ENCODE measurements at places on chromosomes 7 and 10.

DNA sequence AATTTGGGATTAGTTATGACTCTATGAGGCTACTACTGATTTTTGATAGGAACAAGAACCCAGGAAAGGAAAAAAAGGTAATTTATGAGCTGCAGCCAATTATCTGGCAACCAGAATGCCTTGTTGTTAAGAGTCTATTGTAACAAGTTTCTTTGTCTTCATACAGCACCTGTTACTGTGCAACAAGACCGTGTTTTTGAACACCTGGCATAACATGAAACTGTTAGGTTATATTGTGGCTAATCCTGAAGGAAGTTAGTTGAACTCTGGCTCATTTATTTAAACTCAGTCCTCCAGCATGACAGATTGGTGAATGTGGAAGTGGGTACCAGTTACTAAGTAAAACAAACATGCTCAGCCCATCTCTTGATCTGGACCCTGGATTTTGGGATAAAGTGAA is 33.0 kb downstream of the RALA start:
- no peak for DNase-seq

- DNase-seq, result peak; percentile 73
Observed at GRCh38 chr7:3439333-3440030, 138.4 kb downstream of the SDK1 start.

DNA sequence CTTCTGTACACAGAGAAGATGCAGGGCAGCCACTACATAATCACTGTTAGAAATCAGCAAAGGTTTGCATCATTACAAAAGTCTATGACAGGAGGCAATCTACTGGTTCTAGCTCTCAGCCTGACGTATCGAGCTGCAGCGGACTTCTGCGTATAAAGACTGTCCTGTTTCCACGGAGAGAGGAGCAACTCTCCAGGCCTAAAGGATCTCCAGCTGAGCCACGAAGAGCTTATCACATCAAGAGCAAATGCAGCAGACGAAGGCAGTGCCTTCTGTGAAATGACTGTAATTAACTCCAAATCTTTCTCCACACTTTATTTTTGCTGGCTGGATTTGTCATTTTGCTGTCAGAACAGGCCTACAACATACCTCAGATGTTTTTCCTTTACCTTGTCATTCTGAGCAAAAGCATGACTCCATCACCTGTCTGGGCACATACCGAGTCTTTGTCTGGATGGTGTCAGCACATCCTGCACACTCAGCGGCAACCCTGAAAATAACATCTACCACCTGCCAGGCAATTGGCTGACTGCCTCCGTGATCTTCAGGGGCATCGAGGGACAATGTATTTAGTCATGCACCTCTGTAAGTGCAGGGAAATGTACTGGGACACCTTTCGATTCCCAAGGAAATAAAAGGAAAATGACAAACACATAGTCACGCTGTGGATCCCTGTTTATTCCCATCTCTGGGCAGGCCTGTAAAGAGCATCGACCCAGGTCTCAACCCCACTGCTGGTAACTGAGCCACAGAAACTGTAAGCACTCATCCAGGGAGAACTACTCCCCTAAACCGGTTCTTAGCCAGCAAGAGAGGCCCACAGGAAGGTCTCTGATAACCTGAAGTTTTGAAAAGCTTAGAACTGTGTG is 26.3 kb upstream of the SH3PXD2A start:
- no peak for DNase-seq

- DNase-seq, result peak; percentile 4
Observed at GRCh38 chr7:44431091-44431608, 59.3 kb downstream of the NUDCD3 start.

- DNase-seq, result peak; percentile 80
Observed at GRCh38 chr7:109003742-109004141, 434.1 kb downstream of the DNAJB9 start.

DNA sequence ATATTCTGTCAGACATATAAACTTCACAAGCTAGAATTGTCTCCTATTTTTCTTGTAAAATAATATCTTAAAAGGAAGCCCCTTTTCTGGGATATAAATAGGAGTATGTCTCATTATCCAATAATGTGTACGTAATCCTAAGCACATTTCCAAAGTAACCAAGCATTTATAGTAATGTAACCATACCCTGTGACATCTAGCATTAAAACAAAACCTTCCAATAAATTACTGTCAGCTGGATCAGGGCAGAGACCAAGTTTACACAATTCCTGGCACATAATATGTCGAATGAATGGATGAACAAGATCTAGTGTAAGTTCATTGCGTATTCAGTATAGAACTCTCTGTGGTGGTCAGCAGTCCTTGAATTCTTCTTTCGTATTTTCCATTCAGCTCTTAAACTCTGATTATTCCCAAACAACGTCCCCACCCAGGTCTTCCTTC is 14.3 kb downstream of the CPED1 start:
- DNase-seq, result no peak

GRCh38 chr7:39083781-39084180 is 106.1 kb downstream of the POU6F2 start:
- no peak for DNase-seq

GRCh38 chr7:97006816-97007582 is 1.6 kb downstream of the DLX6 start:
- DNase-seq, result no peak

DNA sequence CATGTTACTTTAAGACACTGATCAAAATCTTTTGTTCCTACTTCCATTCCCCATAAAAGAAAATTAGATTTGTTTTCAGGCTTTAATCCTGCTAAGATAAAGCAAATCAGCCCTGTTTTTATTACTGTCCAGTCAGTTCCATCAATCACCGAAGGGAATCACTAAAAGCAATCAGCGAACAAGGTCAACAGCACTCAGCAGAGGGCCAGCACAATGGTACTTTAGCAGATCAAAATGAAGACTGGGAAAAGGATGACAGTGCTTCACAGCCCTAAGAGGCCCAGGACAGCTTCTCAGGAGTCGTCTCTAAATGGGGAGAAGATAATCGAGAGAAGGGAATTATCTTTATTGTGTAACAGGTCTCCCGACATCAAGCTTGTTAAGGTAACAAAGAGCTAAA is 32.7 kb downstream of the SEM1 start:
- DNase-seq, result no peak

GRCh38 chr10:1451362-1451888 is 285.9 kb downstream of the ADARB2 start:
- no peak for DNase-seq

DNA sequence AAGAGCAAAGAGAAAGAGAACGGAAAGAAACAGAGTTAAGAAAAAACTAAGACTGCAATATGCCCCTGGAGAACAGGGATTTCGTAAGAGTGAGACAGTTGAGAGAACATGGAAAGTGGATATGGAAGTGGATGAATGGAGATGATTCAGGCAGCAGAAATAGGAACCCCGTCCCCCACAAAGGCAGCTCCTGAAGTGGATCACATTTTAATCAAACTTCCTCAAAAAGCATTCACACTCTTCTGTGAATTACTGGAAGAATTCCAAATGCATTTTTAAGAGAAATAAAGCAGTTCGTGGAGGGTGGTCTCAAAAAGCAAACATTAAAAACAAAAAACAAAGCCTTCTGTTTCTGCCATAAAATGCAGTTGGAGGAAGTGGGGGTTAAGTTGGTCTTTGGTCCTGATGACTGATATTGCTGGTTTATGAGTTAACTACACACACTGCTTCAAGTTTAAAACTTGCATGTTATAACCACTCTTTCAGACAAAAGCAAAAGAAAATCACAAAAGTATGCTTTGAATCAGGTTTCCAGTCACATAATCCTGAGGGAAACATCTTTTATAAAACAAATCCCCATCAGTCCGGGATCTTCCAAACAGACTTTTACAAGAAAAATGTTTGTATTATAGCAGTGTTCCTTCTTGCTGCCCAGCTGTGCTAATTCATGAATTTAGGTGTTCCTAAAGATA is 214.3 kb downstream of the FANK1 start:
- DNase-seq, result no peak

- no peak for DNase-seq
Observed at GRCh38 chr10:48554246-48554645, 50.6 kb downstream of the ARHGAP22 start.

- DNase-seq, result no peak
Observed at GRCh38 chr7:66276363-66276762, 71.2 kb downstream of the TPST1 start.

DNA sequence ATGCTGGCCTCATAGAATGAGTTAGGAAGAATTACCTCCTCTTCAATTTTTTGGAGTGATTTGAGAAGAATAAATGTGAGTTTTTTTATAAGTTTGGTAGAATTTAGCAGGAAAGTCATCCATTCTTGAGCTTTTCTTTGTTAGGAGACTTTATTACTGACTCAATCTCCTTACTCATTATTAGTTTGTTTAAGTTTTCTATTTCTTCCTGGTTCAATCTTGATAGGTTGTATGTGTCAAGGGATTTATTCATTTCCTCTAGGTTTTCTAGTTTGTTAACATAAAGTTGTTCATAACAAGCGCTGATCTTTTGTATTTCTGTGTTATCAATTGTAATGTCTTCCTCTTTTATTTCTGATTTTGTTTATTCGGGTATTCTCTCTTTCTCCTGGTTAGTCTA is 47.4 kb downstream of the BICC1 start:
- DNase-seq, result peak; percentile 3

- peak; percentile 65 for DNase-seq
Observed at GRCh38 chr10:100184426-100184825, 1.4 kb downstream of the ERLIN1 start.

DNA sequence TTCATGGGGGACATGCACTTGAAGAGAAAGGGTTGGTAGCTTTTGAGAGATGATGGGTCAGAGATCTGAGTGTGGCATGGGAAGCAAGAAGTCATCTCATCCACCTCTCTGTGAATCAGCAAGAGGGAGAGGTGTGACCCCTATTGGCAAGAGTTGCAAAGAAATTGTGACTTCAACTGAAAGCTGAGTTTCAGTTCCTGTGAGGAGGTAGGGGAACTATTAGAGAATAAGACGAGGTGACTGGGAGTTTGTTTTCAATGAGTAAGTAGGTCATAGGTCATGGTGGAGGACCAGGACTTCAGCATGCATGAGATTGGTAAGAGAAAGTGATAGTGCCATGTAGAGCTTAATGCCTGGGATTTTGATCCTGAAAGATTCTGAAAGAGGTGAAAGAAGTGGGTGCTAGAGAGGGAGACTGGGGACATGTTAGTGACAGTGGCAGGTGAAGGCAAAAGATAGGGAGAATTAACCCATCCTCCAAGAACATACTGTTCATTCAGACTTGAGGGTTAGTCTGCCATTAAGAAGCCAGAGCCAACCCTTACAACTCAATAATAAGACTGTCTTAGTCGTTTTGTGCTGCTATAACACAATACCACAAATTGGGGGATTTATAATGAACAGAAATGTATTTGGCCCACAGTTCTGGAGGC is 75.5 kb upstream of the CAPZA2 start:
- peak; percentile 69 for DNase-seq

GRCh38 chr7:71229699-71230098 is 97.8 kb downstream of the GALNT17 start:
- DNase-seq, result no peak

- no peak for DNase-seq
Observed at GRCh38 chr7:30464231-30464671, 14.3 kb downstream of the NOD1 start.

DNA sequence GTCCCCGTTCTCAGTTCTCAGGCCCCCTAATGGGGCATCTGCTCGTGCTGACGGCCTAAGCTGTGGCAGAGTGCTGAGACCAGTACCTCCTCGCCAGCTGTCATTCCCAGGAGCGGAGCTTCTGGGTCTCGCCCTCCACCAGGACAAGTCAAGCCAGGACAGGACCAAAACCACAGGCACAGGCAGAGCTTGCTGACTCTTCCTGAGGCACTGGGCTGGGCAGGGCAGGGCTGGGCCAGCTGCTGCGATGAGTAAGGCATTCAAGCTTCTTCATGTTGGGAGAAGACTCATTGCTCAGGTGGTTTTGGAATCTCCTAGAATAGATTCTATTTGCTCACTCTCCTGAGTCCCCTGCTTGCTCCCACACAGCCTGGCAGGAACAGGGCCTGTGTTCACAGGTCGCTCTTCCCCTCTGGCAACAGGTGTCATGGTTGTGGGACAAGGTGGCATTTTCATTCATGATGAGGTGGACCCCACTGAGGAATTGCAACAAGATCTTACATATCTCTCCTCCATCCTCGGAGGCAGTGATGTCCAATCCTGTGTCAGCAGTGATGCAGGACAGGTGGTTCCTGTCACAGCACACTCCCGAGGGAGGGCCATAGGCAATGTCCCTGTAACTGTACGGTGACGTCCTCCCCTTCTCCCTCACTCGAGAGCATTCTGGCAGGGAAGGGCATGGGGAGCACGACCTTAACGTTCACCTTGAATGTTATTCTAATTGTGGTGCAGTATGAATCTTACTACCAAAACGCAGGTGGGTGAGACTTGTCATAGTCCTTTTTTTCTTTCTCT is 17.0 kb upstream of the SH3PXD2A start:
- DNase-seq, result peak; percentile 85

DNA sequence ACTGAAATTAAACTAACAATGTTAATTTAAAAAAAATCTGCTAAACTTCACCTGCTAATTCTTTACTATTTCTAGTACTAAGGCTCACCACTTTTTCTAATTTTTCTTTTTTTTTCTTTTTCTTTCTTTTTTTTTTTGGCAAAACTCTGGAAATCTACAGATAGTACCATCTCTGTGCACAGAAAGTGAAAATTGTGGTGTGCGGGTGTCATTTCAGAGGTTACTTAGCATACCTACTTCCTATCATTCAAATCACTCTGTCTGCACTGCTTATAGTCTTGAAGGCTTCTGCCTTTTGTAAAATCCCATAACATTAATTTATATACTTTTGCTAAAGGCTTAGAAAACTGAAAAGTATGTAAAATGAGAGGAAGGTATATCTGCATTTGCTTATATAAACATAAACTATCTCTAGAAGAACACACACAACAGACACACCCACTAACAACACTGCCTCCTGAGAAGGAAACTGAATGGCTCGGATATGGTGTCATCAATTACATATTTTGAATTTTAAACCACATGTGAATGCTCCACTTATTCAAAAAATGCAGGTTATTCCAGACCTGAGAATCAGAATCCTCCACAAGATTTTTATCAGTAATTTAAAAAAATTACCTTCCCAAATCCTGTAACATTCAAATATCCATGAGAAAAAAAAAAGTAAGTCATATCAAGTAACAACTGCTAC is 229.5 kb downstream of the PARD3 start:
- DNase-seq, result peak; percentile 42

DNA sequence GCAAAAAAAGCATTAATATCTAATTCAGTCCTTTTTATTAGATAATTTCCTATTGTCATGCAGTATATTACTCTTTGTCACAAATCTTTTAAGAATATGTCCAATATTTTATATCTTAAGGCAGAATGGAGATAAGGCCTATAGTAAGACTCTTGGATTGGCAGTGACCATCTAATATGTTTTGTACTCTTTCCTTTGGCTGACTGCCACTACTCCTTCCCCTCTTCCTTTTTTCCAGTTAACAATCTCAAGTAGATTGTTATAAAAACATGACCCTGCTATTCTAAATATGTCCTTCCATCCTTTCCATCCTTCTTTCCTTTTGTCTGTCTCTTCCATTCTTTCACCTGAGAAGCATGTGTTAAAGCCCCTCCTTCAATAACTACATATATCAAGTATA is 92.8 kb upstream of the TMEM168 start:
- DNase-seq, result no peak

Data from ELR (cell line).